ENCODE measurements at places on chromosomes 7 and 10.

DNA sequence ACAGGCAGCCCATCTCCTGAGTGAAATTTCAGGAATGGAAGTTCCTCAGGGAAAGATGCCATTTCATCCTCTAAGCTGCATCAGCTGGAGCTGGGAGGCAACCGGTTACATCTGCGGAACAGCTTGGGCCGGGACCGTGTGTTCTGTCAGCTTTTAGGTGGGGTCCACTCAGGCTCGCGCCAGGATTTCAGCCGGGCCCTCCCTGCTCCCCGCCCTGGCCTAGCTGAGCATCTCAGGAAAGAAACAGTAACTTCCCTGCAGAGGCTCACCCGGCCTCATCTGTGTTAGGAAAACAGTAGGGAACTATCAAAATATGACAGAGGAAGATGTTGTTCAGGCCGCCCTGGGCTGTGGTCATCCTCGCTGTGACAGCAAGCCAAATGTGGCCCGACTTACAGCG is 110.4 kb downstream of the TRIL start:
- DNase-seq: no peak

DNA sequence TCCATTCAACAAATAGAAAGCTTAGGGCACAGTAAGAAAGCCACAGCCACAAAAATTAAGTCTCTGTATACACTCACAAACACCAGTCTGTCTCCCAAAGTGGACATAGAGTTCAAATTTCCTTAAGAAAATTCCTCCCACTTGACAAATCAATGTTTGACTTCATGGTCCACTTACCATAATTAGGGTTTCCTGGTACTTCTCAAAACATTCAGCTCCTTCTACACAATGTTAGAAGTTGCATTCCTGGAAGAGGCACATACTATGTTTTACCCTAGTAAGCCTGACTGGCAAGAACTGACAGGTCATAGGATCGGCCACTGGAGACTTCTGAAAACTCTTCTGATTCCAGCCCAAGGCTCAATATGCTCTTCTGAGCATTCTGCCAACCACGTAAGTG is 70.5 kb downstream of the CPXM2 start:
- DNase-seq: no peak

DNA sequence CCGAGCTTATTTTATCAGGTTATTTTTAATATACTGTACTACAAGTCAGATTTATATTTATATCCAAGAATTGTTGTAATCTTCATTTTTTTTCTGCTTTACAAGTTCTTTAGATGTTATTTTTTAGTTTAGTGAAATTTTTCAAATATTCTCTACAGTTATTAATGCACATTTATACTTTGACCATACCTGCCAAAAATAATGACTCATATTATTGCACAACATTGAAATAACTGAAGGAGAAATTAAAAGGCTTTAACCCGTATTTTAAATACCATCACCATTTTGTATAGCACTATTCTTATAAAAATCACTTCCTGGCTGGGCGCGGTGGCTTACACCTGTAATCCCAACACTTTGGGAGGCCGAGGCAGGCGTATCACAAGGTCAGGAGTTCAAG is 278.5 kb downstream of the BICC1 start:
- DNase-seq: no peak

DNA sequence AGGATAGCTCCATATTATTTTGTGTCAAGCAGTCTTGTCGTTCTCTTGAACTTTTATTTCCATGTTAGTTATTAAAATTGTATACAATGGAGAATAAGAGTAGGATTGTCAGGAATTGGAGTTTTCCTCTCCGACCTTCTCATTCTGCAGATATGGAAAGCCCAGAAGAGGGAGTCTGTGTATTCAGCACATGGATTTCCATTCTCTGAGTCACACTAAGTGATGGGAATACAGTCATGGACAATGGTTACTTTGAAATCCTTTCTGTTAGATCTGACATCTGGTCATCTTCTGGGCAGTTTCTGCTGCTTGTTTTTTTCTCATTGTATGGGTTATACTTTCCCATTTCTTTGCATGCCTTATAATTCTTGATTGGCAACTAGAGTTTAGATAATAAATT is 5.0 kb upstream of the TASOR2 start:
- DNase-seq: no peak

DNA sequence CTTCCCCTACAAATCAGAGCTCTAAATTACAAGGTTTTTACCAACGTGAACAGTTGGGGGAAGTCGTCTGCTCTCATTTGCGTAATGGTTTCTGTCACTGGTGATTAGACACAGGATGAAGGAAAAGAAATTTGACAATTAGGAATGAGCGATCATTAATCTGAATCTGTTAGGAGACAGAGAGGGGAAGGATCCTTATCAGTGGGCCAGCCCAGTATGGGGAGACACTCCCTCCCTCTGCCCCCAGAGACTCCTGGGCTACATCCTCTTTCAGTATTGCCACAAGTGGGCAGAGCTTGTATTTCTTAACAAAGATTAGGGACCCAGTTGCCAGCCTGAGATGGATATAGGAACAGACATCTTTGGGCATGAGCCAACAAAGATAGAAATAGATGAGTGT is 15.5 kb downstream of the HIF1AN start:
- no peak for DNase-seq

GRCh38 chr10:33288127-33288526 is 46.3 kb downstream of the NRP1 start:
- DNase-seq: no peak

GRCh38 chr10:10020945-10021344 is 996.7 kb upstream of the CELF2 start:
- no peak for DNase-seq

DNA sequence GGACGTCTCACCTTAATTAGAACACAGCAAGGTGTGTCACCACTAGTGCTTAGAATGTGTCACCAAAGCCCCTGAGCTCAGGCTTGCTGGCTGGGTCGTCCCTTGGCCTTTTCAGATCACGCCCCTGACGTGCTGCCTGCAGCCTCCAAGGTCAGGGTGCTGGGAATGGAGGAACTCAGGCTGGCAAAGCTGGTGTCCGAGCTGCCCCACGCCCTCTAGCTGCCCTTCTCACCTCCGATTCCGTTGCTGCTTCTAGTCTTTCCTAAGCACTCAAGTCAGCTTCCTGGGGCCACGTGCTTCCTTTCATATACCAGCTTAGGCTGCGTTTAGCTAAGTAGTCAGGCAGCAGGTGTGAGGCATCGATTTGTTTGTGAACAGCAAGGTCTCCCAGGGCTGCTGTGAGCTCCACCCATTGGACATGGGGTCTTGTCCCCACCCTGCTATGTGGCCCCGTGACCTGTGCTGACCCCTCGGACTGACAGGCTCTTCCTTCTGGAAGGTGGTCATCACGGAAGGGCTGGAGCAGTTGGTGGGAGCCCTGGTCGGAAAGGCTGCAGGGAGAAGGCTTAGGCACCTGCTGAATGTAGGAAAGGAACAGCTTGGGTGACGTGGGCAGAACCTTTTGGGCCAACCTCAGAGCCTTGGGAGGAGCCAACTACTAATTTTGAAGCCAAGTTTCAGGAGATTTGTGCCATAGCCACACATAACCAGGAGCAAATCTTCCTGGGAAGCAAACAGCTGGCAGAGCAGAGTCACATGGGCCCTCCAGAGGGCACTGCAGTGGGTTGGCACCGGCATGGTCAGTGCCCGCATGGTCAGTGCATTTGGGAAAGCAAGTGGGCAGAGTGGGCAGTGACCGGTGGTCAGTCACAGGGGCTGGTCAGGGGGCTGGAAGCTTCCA is 28.8 kb downstream of the VIPR2 start:
- no peak for DNase-seq

- no peak for DNase-seq
Observed at GRCh38 chr10:10869592-10869991, 148.1 kb upstream of the CELF2 start.

GRCh38 chr10:118239236-118239630 is 102.9 kb downstream of the FAM204A start:
- DNase-seq: no peak

GRCh38 chr10:94397549-94398370 is 4.6 kb upstream of the TBC1D12 start:
- DNase-seq: no peak

GRCh38 chr7:90455163-90456030 is 14.0 kb upstream of the PTTG1IP2 start:
- no peak for DNase-seq

DNA sequence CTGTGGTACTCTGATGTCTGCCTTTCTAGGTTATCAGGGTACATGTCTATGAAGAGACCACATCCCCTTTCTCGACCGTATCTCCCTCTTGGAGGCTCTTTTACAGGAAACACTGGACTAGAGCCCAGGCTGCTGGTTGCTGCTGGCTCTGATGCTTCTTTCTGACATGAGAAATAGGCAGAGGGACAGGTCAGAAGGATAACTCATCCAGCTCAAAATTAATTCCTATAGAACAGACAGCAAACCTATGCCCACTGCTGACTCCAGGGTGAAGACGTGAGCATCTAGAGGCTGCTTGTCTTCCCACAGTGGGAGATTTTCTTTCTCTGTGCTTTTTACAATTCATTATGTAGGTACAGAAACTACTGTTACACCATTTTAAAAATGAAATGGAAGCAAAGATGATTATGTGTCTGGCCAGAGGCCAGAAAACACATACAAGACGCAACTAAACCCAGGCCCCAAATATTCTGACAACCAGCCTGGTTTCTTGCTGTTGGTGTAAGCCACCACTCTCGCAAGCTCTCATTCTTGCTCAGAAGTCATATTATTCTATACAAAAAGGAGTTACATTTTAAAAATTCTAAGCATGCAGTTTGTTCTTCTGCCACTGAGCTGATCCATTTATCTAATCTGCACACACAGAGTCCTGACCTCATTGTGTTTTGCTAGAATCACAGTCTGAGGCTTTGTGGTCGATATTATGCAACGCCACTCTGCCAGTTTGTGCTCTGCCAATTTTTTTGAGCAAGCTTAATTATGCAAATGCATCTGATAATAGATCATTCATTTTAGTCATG is 424.3 kb downstream of the KIF20B start:
- DNase-seq: no peak

- DNase-seq: no peak
Observed at GRCh38 chr7:16982640-16983350, 101.0 kb upstream of the AGR3 start.

DNA sequence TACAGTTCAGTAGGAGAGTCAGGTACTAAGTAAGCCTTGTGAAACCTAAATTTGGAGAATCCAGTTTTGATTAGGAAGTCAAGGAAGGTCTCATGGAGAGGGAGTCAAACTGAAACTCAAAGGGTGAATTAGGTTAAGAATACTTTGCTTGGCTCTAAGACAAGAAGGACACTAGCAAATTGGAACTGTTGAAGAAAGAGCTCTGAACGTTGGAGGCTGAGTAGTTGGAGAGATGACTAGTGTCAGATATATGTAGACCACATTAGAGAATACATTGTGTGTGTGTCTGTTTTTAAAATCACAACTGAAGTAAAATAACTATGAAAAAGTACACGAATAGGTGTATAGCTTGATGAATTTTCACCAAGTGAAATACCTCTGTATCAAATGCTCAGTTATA is 6.3 kb downstream of the VPS26A start:
- DNase-seq: no peak

DNA sequence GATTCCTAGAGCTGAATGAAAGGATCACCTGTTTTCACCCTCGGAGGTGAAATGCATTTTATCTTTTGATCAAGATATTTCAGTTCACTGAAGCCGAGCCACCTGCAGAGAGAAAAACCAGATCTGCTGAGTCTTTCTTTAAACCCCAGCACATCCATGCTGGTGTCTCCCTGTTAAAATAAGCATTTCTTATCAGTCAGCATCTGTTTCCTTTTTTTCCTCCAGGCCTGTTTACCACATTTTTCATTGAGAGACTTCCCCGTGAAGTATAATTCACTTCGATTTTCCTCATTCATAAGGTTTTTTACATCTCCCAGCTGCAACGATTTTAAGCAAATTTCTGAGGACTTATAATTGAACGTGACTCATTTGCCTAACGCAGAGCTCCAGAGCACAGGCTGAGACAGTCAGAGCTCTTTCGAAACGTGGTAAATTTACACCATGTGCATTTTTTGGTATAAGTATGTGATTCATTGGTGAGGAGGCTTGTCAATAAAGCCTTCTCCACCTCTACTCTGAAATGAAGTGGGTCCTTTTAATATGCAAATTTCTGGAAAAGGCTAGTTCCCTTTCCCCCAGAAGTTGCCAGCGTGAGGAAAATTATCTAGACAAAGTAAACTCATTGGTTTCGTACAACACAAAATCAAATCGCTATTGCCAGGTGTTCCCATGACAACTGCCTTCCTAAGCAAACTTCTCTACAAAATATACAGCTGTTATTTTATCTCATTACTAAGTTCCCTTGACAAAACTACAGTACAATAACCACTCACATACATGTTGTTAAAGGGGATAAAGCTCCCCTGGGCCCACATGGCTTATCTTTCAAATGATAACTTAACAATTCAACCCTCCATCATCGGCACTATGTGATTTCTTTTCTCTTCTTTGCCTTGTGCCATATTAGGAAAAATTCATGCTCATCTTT is 374.8 kb upstream of the AKR1E2 start:
- DNase-seq: no peak

- DNase-seq: no peak
Observed at GRCh38 chr7:73717025-73717807, 2.3 kb downstream of the STX1A start.

DNA sequence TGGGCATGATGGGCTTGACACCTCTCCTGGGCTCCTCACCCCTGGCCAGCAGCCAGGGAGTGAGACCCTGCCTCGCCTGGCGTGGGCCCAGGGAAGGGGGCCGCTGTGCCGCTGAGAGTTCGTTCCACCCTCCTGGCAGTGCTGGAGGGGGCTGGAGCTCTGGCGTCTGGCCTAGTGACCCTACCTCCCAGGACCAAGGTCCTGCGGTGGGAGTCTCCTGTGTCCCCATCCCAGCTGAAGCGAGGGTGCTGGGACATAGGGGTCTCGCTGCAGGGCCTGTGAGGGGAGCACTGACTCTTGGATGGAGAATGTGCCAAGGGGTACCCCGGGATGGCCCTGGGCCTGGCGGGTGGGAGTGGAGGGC is 1.2 kb downstream of the GTF2IRD1 start:
- no peak for DNase-seq
